Glutamatergic neuron (in vitro differentiated cells): ENCODE measurements at places on chromosomes 1 and 21. TPM values are rescaled to one million over a fixed set of nuclear protein-coding genes. Genes with fewer than 3 reads are reported as not detected.

Gene DISC1
- total RNA-seq, result 9.1 TPM

Gene CROCC
- 50.9 TPM for total RNA-seq

Gene PLA2G2D
- total RNA-seq, result not detected

Gene TSPEAR
- total RNA-seq, result not detected

Gene NTRK1
- 296 TPM for total RNA-seq

Gene MRPL20
- total RNA-seq, result 98.6 TPM

Gene SERTAD4
- 1.5 TPM for total RNA-seq

Gene TNFRSF4
- total RNA-seq, result 0.29 TPM

Gene FMO1
- not detected for total RNA-seq

Gene FAM177B
- total RNA-seq, result not detected

Gene CR1L
- not detected for total RNA-seq

Gene C2CD2
- total RNA-seq, result 0.78 TPM
